ENCODE measurements at places on chromosomes 12 and 14.

- DNase-seq: no peak
Measured at GRCh38 chr12:114669401-114670290, 14.3 kb downstream of the TBX3 start.

GRCh38 chr12:22250762-22251161 lies 83.7 kb downstream of the ST8SIA1 start:
- DNase-seq: no peak

GRCh38 chr14:71001742-71002141 lies 94.5 kb downstream of the PCNX1 start:
- DNase-seq: no peak

- no peak for DNase-seq
Measured at GRCh38 chr14:100091386-100091785, 26.2 kb downstream of the EVL start.

DNA sequence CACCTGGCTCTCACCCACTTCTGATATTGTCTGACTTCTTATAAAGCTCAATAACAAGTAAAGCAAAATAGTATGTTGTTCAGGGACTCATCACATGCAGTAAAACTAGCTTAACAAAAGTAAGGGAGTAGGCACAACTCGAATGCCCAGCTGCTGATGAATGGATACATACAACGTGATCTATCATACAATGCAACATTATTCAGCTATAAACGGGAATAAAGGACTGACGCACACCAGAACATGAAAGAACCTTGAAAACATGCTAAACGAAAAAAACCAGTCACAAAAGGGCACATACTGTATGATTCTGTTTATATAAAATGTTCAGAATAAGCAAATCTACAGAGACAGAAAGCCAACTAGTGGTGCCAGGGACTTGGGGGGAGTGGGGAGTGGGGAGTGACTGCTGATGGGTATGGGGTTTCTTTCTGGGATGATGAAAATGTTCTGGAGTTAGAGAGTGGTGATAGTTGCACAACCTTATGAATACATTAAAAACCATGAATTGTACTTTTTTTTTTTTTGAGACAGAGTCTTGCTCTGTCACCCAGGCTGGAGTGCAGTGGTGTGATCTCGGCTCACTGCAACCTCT lies 11.1 kb downstream of the PLBD2 start:
- DNase-seq: no peak

- DNase-seq: no peak
Measured at GRCh38 chr12:100445081-100445481, 28.6 kb upstream of the NR1H4 start.

Data from stimulated activated CD4-positive, alpha-beta T cell treated with anti-CD3 and anti-CD28 coated beads, Interleukin-1b, Interleukin-23, amount 100 ng/mL, for 24 hours (primary cell).